Stimulated activated CD4-positive, alpha-beta T cell treated with anti-CD3 and anti-CD28 coated beads, Interleukin-1b, Interleukin-23, amount 100 ng/mL, for 1 hour (primary cell): ENCODE measurements at places on chromosomes 12 and 14.

DNA sequence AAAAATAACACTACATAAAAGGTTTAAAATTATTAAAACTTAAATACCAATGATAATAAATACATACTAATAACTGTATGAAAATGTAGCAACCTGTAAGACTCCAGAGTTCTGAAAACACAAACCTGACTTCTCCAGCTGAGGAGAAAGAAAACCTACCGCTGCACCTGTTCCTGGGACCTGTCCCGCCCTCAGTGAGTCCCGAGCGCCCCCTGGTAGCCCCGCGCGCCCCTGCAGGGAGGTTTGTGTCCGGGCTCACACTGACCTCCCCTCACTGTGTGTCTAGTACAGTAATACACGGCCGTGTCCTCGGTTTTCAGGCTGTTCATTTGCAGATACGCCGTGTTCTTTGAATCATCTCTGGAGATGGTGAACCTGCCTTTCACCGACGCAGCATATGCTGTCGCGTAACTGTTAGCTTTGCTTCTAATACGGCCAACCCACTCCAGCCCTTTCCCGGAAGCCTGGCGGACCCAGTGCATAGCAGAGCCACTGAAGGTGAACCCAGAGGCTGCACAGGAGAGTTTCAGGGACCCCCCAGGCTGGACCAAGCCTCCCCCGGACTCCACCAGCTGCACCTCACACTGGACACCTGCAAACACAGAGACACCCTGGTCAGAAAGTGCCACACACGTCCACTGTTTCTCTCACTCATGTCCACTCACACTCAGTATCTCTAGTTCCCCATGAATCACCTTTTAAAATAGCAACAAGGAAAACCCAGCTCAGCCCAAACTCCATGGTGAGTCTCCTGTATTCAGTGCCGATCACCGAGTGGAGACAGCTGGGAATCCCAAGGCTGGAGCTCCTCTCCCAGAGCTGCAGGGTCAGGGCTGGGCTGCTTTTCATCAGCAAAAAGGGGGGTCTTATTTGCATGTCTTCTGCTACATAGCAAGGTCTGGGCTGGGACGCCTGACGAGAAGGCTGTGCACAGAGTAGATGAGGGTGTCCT, 1276.3 kb downstream of the TMEM121 start:
- no peak for DNase-seq

DNA sequence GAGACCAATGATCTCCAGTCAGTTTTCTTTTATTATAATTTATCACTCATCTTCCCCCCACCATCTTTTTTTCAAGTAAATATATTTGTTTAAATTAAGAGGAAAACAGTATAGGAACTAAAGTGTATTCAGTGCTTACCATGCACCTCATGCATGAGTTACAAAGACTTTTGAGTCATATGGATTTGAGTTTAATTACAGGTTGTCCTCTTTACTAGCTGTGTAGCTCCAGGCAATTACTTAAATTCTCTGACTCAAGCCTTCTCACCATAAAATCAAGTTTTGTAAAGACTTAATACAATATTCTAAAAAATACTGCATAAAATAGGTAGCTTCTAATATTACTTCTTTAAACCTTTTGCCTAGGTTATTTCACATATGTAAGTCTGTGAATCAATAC, 251.3 kb downstream of the SLC16A7 start:
- DNase-seq = no peak

- DNase-seq = no peak
These were observed 32.2 kb downstream of the GPR19 start for GRCh38 chr12:12663644-12664294.

- no peak for DNase-seq
These were observed 10.8 kb downstream of the ASPG start for GRCh38 chr14:104096318-104096717.

DNA sequence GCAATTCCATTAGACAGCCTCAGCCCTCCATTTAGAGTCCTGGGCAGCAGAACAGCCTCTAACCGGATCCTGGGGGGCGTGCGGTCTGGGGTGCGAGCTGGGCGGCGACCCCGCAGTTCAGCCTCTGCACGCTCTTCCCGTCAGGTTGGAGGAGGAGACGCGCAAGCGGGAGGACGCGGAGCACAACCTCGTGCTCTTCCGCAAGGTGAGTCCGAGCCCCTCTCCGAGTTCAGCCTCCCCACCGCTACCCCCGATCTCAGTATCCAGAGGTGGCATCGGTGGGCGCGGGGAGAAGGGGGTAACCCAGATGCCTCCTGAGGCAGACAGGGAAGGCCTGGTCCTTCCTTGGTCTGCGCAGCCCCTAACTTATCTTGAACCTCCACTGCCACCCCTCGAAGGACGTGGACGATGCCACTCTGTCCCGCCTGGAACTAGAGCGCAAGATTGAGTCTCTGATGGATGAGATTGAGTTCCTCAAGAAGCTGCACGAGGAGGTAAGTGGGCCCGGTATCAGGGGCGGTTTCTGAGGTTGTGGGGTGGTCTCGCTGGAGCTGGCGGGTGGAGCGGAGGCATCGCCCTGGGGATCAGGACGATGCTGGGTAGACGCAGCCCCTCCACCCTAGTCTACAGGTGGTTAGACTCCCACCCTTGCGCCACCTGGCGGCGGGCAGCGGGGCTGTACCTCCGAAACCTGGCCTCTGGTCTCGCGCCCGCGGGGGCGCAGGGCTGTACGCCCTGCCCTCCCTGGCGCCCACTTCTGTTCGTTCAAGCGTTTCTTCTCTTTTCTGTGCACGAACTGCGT, 1.3 kb downstream of the PRPH start:
- peak; percentile 35 for DNase-seq

GRCh38 chr12:129109174-129110001, 256.1 kb downstream of the GLT1D1 start:
- DNase-seq = no peak
